ENCODE measurements at places on chromosomes 5 and 9. TPM values are rescaled to one million over a fixed set of nuclear protein-coding genes. Genes with fewer than 3 reads are reported as not detected.

DNA sequence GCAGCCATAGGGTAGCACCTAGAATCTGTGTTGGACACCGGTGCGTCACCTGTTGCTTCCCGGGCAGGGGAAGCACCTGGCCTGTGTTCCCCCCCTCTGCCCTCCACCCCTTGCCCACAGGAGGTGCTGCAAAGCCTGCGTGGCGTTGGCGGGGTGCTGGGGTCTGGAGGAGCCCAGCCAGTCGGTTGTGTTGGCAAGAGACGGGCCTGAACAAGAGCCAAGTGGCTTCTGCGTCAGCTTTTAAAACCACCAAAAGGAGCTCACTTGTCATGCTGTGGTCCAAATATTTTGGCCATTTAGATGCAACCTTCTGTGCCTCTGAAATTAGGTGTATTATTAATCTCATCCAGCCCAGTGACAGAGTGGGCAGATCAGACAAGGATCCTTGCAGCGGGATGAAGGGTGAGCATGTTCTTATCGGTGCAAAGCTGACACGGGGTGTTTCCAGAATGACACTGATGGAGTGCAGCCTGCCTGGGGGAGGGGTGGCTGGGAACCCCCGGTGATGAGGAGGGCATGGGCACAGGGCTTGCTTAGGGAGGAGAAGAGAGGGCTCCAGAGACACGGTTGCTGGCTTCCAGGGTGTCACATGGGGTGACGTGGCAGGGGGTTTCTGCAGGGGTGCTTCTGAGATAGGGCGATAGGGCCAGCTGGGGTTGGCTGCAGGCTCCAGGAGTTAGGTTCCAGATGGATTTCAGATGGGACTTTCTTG is 9.7 kb upstream of the RXRA start:
- no peak for DNase-seq

DNA sequence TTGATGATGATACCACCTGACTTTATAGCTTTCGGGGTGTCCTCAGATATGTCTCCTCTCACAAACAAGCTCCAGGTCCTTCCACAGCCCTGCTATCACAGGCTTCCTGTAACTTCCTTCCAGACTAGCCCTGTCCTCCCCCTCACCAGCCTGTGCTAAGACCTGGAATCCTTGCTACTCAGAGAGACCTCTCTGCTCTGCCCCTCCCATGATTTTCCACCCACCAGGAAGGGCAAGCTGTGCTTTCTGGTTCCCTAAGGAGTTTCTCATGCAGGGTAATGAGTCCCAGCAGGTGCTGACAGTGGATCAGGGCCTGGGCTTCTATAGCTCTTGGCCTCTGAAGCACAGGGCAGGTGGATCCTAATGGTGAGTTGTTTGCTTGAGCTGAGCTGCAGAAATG is 86.9 kb downstream of the AOPEP start:
- DNase-seq: no peak

Gene FIBCD1
- 0.83 TPM for total RNA-seq

DNA sequence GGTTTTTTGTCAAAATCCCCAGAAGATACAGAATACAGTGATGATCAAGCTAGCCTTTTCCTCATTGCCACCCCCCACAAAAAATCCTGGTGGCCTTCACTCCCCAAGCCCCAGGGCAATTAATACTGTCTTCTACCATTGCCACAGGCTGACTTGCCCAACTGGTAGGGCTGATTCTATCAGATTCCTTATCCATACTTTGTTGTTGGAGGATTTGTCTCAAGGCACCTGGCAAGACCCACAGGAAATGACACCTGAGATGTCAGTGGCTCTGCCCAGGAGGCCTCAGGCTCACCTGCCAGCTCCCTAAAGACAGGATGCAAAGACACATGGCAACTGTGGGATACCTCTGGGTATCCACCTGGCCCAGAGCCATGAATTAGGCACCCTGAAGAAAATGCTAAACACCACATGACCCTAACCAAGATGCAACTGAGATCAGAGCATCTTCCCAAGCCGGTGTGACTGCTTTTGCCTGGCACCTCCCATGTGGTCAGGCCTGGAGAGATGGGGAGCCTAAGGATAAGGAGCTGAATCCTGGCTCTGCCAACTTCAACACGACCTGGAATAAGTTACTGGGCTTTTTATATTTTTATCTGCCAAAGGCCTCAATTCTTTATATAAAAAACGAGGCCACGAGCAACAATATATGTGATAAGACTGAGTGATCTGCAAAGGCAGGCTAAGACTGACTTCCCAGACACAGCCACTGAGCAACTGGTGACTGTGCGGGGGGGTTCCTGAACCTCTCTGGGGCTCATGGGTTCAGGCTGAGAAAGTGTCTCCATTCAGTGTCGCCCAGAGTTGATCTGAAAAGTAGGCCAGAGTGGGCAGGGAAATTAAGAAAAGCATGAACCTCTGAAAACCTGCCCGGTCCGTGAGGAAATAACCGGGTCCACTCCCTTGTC is 944 bp downstream of the ATOX1 start:
- no peak for DNase-seq

Gene GDNF
- 2.9 TPM for total RNA-seq

- no peak for DNase-seq
These were observed 120.2 kb downstream of the KIAA0825 start for GRCh38 chr5:94498199-94498598.

DNA sequence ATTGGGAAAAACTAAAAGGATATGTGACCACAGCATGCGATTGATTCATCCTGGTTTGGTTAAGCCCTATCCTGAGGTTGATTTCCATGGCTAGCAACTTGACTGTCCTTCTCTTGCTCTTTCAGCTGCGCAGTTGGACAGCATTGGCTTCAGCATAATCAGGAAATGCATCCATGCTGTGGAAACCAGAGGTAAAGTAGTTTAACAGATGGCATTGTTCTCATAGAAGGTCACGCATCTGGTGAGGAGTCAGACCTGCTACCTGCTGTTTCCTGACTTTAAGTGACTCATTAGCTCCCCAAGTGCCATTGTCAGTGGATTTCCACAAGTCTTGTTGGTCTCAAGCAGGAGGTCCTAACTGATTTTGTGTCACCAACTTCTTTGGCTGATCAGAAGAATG is 266.9 kb downstream of the ARHGAP26 start:
- no peak for DNase-seq

DNA sequence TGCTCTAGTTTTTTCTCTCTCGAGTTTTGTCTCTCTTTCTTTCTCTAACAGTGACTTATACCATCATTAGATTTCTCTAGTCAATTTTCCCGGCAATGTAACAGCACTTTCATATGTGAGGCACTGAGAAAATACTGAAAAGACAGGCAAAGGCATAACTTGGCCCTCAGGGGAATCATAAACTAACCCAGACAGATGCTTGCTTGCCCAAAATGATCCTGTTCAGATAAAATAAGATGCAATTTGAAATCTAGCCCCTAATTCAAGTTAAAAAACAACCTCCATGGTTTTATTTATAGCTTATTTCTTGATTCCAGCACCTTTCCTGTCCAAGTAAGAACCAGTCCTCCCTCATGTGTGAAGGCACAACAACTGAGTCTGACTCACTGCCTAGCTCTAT is 294.6 kb downstream of the GAS1 start:
- no peak for DNase-seq

Gene CCDC183
- 2.1 TPM for total RNA-seq

GRCh38 chr9:134955156-134955555 is 37.4 kb upstream of the FCN1 start:
- DNase-seq: no peak

Gene SLC34A1
- total RNA-seq: not detected

- peak; percentile 57 for DNase-seq
These were observed 70.0 kb downstream of the AMBP start for GRCh38 chr9:114007991-114008666.

- DNase-seq: no peak
These were observed 135.0 kb upstream of the SMIM23 start for GRCh38 chr5:171650597-171650996.

GRCh38 chr5:42770003-42770402 is 13.4 kb downstream of the CCDC152 start:
- no peak for DNase-seq

Gene CTXN3
- total RNA-seq: not detected

DNA sequence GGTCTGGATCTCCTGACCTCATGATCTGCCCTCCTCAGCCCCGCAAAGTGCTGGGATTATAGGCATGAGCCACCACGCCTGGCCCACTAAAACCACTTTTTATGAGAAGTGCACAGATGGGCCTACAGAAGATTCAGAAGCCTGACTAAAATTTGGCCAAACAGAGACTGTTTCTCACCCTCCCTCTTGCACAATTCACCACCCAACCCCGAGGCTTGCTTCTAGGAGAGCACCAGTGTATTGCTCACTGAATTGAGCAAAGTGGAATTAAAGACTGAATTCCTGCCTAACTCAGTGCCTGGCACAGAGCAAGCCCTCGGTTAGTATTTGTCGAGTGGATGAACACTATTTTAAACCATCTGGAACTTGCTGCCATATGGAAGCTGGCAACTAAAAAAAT is 3.4 kb upstream of the DCTN4 start:
- DNase-seq: no peak

DNA sequence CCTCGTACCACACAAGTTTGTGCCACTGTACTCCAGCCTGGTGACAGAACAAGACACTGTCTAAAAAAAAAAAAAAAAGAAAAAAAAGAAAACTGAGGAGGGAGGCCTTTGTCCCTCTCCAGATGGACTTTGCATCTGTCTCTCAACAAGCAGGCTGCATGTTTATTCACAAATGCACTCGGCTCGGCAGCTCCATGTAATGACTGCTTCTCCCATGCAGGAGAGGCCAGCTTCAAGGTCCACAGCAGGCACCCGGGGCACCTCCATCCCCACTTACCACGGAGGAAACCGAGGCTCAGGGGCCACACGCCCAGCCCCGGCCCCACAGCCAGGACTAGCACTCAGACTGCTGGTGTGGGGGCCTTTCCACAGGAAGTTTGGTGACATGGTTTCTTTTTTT is 13.1 kb upstream of the NCS1 start:
- no peak for DNase-seq

GRCh38 chr5:141326088-141326854 is 4.0 kb upstream of the PCDHGA1 start:
- no peak for DNase-seq

- DNase-seq: no peak
These were observed 1.0 kb downstream of the GGTA1 start for GRCh38 chr9:121498487-121499176.

DNA sequence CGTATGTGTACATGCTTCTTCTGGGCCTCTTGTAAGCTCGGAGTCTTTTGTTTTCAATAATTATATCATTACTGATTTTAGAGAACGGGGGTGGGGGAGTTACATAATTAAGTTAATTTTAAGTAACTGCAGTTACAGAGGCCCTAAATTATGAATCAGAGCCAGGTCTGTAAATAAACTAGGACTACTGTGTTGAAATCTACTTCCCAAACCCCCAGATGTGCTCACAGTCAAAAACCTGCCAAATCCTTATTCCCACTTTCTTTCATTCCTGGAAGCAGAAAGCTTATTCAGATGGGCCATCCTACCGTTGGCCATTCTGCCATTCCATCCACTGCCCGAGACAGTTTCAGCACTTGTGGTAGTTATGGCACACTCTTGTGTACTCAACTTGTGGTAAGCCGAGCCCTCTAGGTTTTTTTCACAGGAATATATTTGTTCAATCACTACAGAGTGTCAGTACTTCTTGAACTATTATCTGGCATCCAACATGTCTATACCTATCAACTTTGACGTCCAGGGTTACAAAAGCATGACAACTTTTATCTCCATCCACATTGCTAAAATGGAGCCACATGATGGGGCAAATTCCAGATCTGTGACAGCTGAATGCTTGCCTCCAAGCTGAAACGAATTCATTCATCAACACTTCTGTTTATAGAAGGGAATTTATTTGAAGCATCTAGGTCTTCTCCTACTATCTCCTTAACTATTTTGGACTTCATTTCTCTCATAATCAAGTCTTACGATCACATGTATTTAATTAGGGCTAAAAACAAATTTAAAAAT is 37.8 kb downstream of the GLRX start:
- no peak for DNase-seq

Gene PRUNE2
- total RNA-seq: 728 TPM

DNA sequence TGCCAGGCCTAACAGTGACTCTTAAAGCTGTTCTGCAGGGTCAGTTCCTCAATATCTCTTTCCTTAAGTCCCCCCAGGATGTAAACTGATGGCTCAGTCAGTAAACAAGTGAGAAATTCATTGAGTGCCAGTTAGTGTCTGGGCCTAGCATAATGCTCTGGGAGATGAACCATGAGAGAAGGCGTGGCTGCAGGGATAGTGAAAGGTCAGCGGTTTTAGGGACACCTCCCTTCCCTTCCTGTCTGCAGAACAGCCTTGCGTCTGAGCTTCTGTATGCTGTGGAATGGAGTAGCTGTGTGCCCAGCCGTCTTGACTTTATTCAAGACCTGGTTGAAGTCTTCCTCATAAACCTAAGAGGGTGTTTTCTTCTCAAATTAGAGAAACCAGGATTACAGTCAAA is 46.7 kb upstream of the DMRT3 start:
- DNase-seq: peak; percentile 60

GRCh38 chr9:116464987-116465571 is 222.0 kb upstream of the TRIM32 start:
- peak; percentile 50 for DNase-seq

- DNase-seq: no peak
These were observed 84.7 kb downstream of the NR3C1 start for GRCh38 chr5:143318833-143319232.

GRCh38 chr9:128677794-128678193 is 11.2 kb upstream of the SET start:
- DNase-seq: no peak

DNA sequence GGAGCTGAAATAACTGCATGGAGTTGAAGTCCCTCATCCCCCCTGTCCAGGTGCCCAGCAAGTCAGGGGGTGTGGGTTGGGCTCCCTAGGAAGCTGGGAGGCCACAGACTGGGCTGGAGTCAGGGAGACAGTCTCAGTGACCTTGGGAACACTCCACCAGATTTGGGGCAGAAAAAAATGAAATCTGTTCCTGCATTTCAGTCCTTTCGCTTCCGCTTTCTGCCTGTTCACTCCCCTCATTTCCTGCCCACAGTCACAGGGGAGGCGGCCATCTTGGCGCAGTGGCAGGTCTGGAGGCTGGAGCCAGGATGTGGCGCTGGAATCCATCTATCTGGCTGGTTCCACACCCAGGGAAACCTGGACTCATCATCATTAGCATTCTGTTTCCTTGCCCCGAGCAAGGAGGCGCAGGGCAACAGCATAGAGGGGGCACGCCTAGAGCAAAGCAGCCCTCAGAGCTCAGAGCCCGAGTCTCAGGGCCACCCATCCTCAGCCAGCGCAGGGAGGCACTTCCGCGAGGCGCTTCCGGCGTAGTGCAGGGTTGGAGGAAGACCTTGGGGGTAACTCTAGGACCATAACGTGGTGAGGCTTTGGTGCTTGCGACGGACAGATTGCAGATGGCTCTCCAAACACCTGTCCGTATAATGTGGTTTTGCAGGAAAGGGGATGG is 86.2 kb upstream of the HSPA9 start:
- DNase-seq: no peak

DNA sequence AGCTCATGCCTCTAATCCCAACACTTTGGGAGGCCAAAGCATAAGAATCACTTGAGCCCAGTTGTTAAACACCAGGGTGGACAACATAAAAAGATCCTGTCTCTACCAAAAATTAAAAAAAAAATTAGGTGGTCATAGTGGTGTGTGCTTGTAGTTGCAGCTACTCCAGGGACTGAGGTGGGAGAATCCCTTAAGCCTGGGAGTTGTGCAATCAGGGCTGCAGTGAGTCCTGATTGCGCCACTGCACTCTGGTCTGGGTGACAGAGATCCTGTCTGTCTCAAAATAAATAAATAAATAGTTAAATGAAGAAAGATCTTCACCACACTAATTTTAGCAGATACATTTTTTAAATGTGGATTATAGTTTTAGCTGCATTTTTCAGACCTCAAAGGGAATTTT is 433.2 kb downstream of the MAT2B start:
- DNase-seq: no peak

GRCh38 chr5:106600803-106601202 is 1069.9 kb downstream of the EFNA5 start:
- no peak for DNase-seq
